ENCODE measurements at places on chromosomes 5 and 9.

DNA sequence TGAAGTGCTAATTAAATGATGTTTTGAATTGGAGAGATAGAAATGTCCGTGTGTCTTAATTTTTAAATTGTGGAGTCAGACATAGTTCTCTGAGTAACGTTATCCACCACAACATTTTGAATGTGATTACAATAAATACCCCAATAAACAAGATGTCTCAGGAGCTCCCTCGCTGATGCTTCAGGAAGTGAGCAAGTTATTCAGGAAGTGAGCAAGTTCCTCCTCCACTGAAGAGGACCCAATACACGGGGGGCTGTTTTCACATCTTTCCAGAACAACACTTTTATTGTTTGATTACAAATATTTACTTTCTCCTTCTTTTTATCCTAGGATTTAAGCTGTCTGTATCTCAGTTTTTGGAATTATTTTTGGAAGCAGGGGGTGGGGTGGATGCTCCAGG is 363.8 kb downstream of the LRRC70 start:
- DNase-seq = no peak

GRCh38 chr9:114906922-114907571 is 23.3 kb downstream of the TNFSF8 start:
- DNase-seq = peak; percentile 91

DNA sequence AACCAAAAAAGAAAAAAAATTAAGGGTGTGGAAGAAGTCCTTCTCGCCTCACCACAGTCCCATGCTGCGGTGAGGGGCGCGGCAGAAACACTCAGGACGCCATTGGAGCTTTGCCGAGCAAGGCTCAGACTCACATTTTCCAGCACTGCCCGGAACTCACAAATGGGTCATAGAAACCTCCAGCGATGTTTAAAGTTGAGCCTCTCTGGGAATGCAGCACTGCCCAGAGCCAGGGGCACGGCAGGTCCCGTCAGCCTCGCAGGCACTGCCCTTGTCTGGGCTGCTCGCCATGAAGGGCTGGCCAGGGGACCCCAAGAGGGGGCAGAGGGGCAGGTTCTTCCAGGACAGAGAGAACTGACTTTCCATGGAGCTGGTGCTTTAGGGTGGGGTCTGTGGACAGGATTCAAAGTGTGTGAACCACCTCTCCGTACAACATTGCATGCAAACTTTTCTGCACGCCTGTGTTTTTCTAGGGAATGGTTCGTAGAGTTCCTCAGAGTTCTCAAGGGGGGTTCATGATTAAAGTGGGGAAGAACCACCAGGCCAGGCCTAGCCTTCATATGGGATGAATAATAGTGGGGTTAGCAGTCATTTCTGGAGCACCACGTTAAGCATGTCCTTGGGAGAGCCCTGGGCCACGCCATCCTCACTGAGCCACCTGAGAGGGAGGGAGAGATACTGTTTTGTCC is 38.4 kb downstream of the PRRX2 start:
- no peak for DNase-seq

- no peak for DNase-seq
These were observed 574.8 kb downstream of the PSAT1 start for GRCh38 chr9:78871452-78872331.

- DNase-seq = no peak
These were observed 8.7 kb downstream of the SHROOM1 start for GRCh38 chr5:132821791-132822190.

GRCh38 chr9:118331622-118332045 is 627.4 kb downstream of the TLR4 start:
- no peak for DNase-seq
